Activated naive CD4-positive, alpha-beta T cell treated with anti-CD3 and anti-CD28 coated beads for 36 hours (primary cell): ENCODE measurements at places on chromosomes 7 and 10. TPM values are rescaled to one million over a fixed set of nuclear protein-coding genes. Genes with fewer than 3 reads are reported as not detected.

The CARD11 gene
- 99.4 TPM for total RNA-seq

The MRLN gene
- not detected for total RNA-seq

The SLC16A12 gene
- total RNA-seq, result not detected

The STRIP2 gene
- 76.0 TPM for total RNA-seq

The SDK1 gene
- 2.0 TPM for total RNA-seq

The CTTNBP2 gene
- total RNA-seq, result not detected
